ENCODE measurements at places on chromosomes 16 and 17.

DNA sequence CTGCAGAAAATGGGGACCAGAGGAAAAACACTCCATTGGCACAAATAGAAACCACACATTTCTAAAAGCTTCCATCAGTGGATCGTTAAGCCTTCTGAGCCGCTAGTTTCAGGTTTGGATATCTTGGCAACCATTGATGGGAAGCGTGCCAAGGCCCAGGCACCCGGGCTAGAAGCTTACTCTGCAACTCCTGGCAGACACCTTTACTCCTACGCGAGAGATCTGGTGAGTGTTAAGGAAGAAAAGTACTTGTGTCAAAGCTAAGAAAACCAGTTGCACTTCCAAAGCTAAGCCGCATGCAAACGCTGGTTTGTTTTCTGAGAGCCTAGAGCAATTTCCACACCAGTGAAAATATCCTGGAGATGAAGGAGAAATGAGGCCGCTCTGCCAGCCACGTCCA is 472.4 kb downstream of the PMP22 start:
- no peak for DNase-seq

DNA sequence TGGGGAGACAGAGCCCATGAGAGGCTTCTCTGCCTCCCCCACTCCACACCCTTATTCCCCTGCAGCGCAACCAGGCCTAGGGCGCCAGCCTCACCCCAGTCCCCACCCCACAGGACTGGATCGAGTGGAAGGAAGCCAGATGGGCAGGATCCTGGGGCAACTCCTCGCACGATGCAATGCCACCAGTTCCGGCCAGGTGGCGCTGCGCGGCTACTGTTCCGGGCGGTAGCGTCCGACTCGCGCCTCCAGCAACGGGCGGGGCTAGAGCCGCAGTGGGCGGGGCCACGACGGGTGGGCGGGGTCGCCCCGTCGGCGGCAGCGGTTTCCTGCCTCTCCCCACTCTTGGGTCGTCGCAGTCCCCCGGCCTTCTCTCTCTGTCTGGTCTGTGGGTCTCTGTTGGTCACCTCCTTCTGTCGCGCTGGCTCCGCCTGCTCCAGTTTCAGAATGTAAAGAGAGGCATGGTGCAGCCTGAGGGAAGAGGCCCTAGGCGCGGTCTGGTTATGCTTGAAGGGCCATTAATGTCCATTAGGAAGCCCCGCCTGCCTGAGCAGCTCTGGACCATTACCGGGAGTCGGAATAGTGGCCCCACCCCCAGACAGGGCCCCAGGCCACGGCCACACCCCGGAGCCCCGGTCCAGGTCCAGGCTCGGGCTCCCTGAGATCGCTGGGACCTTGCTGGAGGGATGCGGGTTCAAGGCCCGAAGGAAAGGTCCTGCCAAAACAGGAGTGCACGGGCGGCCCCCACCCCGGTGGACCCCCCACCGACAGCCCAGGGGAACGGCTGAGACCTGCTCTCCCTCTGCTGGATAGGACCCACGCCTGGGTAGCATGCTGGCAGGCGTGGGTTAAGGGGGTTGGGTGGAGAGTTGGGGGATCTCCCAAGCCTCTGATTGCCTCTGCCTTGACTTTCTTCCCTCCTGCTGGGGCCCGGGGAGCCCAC is 3.3 kb upstream of the NHERF2 start:
- peak; percentile 94 for DNase-seq

GRCh38 chr16:56241596-56241995 is 50.3 kb downstream of the GNAO1 start:
- DNase-seq = no peak

DNA sequence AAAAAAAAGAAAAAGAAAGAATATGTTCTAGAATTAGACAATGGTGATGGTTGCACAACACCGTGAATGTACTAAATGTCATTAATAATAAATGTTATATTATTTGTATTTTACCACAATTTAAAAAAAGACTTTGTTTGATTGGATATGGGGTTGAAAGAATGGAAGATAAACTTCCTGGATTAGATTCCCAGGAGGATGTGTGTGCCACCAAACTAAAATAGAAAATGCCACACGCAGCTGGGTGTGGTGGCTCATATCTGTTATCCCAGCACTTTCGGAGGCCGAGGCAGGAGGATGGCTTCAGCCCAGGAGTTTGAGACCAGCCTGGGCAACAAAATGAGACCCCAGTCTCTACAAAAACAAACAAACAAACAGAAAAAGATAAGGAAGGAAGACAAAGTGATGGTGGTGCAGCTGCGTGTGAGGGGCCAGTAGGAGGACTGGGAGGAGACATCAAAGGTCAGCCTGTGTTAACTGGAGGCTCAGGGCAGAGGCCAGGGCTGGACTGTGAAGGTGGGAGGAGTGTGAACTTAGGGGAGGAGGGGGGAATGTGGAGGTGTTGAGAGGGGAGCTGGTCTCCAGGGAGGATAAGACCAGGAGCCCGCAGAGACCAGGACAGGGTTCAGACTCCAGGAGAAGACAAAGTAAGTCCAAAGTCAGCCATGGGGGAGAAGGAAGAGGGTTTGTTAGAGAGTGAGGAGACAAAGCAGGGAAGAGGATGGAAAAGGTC is 4.1 kb downstream of the PECAM1 start:
- DNase-seq = no peak

GRCh38 chr17:65664266-65664665 is 102.8 kb upstream of the AXIN2 start:
- DNase-seq = no peak

- DNase-seq = no peak
Observed at GRCh38 chr16:88754912-88755744, 29.9 kb downstream of the PIEZO1 start.

DNA sequence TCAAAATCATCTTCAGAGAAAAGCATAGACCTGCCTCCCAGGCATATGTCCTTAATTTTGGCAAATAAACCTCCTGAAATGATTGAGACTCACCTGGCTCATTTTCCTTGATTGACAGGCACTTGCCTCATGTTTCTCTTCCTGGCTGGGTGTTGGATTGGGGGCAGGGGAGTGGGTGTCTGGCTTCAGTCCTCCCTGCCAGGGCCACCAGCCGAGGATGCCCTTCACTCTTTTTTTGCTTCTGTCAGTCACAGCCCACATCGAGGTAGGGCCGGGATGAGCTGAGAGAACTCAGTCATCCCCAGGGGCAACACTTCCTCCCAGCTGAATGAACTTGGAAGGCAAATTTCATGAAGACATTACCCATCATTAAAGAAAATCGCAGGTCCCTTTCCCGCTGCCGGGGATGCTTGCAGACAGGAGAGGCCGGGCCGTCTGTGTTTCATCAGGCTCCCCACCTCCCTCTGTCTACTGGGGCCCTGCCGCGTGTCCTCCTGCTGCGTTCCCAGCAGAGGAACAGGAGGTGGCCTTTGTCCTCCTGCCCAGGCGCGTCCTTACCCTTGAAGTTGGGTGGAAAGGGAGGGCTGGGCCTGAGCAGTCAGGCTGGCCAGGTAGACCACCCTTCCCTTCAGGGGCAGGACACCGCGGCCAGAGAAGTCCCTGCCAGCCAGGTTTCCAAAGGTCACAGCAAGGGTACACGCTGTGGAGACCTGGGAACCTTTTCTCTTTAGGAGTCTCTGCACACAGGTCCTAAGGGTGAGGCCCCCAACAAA is 11.2 kb upstream of the DNAH17 start:
- DNase-seq = no peak

- no peak for DNase-seq
Observed at GRCh38 chr17:34246446-34246845, 8.6 kb upstream of the CCL2 start.

- no peak for DNase-seq
Observed at GRCh38 chr17:53462393-53462811, 360.3 kb upstream of the KIF2B start.

DNA sequence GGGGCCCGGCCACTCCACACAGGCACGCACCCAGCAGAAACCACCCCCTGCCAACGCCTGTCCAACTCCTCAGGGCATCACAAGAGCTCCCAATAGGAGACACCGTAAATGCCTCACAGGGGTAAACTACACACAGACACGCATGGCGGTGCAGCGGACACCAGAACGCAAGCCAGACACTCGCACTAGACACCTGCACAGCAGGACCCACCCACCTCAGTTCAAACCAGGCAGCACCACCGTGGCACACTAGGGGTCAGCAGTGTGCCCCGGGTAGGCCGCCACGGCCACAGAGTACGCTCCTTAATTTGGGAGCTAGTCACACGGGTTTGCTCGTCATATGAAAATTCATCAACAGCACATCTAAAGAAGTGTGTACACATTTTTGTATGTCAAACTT is 3.4 kb downstream of the SLC38A10 start:
- peak; percentile 55 for DNase-seq

GRCh38 chr17:27575096-27575911 is 55.7 kb upstream of the LGALS9 start:
- DNase-seq = no peak

GRCh38 chr17:8056232-8056975 is 17.5 kb downstream of the ALOX15B start:
- no peak for DNase-seq

All from stimulated activated CD4-positive, alpha-beta T cell treated with anti-CD3 and anti-CD28 coated beads, TNF-alpha, amount 100 ng/mL, for 4 hours (primary cell).